AG08395 (cell line): ENCODE measurements at places on chromosomes 7 and 10.

- DNase-seq = peak; percentile 27
These were observed 636 bp downstream of the PDCD4 start for GRCh38 chr10:110872145-110872983.

DNA sequence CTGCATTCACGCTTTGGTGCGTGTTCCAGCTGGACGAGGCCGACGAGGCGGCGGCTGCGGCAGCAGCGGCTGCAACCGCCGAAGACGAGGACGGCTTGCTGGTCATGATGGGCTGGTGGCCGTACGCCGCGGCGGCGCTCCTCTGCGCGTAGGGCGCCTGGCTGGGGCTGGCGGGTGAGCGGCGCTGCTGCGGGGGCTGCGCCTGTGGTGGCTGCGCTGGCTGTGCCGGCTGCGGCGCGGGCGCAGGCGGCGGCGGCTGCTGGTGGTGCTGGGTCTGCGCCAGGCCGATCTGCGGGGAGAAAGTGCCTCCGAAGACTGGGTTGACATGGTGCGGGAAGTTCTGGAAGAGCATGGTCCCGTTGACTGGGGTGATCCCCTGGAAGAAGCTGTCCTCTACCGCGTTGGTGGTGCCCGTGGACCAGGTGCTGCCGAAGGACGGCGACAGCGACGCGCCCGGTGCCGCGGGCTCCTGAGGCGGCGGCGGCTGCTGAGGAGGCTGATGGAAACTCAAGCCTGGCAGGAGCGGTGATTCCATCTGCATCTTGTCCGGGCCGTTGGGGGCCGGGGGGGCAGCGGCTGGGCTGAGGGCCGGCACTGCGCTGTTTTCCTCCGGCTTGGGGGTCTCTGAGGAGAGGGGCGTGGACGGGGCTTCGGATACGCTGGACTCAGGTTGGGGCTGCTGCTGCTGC, 51.1 kb downstream of the CPEB3 start:
- peak; percentile 45 for DNase-seq

- DNase-seq = no peak
These were observed 259.5 kb upstream of the SLC26A5 start for GRCh38 chr7:103705542-103705941.

- DNase-seq = no peak
These were observed 398.4 kb downstream of the DGKB start for GRCh38 chr7:14504134-14504533.

- no peak for DNase-seq
These were observed 34.4 kb upstream of the UTF1 start for GRCh38 chr10:133195611-133196010.

GRCh38 chr7:50754241-50754640, 28.5 kb downstream of the GRB10 start:
- no peak for DNase-seq

DNA sequence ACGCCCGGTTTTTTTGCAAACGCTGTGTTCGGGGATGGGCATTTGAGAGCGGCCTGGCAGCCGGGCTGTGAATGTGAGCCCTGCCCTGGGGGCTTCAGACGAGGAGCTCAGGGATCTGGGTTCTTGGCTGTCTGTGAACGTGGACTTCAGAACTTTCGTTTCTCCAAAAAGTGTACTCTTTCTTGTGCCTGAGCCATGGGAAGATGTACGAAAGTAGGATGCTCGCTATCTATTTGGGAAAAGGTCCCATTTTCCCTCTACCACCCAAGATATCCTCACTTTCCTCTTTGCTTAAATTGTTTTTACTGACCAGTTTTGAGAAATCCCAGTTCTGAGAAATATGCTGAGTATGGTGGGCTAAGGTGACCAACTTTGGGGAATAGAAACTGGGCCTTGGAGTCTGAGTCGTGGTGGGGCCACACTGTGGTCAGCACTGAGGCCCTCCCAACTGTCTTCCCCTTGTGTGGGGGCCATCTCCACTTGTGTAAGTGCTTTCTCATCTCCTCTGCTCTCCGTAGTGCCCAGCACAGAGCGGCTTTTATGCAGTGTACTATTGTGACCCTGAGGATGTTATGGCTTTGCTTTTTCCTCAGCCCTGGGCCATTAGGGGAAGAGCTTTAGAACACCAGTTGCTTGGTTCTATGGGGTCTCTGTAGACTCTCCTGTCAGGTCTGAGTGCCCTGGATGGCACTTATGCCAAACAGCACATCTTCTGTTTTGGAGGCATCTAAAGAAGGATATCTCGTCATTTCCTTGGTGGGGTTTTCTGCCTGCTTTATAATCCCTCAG, 918 bp downstream of the DBNL start:
- DNase-seq = peak; percentile 45

- DNase-seq = no peak
These were observed 219.4 kb downstream of the SEMA3E start for GRCh38 chr7:83429493-83429892.

DNA sequence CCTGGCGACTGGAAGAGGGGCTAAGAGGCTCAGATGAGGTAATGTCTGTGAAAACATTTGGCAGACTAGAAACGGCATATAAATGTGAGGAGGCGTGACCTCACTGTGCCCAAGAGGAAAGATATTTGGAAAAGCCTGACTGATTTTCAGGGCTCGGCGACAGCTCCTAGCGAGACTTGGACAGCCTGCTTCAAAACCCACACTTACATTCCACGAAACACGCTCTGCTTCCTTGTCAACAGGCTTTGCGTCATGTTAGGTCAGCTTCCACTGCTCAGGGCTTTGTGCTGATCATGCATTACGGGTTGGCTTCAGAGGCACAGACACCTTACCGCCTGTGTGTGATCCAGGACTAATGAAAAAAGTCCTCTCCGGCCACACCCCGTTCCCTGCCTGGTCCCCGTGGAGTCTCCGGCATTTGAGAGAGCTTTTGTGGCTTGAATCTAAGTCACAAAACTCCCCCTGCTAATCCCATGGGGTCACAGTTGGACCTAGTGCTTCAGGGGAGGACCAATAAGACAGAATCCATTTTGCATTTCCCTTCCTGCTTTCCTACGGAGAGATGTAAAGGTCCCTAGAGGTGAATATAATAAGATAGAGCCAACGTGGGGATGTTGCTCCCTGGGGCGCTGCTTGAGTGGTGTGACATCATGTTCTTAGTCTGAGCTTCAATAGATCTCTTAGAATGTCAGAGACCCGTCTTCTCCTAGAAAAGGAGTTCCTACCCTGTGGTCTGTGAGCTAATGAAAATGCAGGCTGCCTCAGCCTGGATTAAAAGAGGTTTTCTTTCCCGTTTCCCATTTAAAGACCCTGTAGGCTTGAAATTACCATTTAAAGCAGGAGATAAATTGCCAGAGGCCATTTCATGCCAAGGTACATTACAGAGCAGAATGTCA, 25.5 kb downstream of the FGFBP3 start:
- peak; percentile 47 for DNase-seq

DNA sequence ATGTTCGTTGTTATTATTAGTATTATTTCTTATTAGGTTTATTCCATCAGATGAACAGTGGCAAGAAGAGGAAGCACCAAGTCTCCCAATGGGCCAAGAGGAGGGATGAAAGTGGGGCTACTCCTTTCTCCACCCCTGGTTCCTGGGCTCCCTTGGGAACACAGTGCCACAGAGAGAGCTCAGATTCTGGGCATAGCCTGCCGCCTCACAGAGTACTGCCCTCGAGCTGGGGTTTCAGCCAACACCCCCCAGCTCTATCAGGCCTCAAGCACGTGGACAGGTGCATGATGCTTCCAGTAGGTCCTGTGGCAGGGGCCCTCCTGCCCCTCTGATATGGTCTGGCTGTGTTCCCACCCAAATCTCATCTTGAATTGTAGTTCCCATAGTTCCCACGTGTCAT, 103.6 kb upstream of the RNF32 start:
- no peak for DNase-seq

DNA sequence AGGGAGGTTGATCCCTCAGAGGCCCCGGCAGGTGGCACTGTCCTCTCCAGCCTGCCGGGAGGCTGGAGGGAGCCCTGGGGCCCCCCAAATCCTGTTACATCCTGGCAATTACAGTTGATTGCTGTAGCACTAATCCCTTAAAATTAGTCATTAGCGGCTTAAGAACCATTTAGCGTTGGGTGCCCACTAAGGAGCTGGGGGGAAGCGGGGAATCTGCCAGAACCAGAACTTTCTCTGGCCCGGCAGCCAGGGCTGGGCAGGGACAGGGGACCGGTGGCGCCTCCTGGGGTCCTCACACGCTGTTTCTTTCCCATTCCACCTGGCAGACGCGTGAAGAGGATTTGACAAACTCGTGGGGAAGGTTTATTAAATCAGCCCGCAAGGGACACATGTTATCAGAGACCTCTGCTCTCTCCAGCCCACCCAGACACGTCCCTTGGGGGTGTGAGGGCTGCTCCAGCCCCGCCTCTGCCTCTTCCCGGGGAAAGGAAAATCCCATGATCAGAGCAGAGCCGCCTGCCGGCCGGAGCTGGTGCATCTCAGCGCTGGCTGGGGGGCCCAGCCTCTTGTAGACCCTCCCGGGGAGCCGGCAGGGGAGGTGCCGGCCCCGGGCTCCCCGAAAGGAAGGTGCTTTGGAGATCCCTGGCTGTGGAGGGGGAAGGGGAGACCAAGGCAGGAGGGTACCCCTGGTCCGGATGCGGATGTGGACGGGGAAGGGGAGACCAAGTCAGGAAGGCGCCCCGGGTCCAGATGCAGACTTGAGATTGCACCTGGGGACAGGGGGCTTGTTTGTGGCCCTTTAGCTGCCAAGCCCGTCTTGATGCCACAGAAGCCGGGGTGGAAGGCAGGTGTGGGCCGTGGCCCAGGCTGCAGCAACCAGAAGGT, 142.7 kb downstream of the ELFN1 start:
- no peak for DNase-seq

- peak; percentile 29 for DNase-seq
These were observed 533.0 kb upstream of the GALNT17 start for GRCh38 chr7:70598976-70599375.

- no peak for DNase-seq
These were observed 75.1 kb downstream of the NOD1 start for GRCh38 chr7:30403477-30403876.

GRCh38 chr7:36305226-36305625, 84.4 kb upstream of the ANLN start:
- no peak for DNase-seq

- DNase-seq = no peak
These were observed 105.8 kb downstream of the COL13A1 start for GRCh38 chr10:69907517-69907916.

GRCh38 chr10:99467236-99467999, 37.0 kb upstream of the GOT1 start:
- DNase-seq = no peak

DNA sequence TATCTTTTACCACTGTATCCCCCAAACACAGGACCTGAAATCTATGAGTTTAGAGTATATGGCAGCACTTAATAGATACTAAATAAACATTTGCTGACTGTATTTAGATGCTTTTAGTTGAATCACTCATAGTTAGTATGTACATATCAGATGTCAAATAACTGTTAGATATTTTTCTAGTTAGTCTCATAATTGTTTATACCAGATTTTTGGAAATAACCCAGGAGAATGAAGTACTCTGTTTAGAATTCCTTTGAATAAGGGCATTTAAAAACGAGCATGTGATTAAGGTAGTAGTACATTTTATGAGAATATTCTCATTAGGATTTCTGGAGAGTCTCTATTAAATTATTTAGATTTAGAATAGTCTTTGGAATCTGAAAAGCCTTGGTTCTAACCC, 22.3 kb upstream of the ZEB1 start:
- DNase-seq = no peak

- DNase-seq = no peak
These were observed 50.9 kb upstream of the ANTXRL start for GRCh38 chr10:46235705-46236545.

GRCh38 chr10:23370106-23370505, 25.5 kb upstream of the C10orf67 start:
- no peak for DNase-seq

DNA sequence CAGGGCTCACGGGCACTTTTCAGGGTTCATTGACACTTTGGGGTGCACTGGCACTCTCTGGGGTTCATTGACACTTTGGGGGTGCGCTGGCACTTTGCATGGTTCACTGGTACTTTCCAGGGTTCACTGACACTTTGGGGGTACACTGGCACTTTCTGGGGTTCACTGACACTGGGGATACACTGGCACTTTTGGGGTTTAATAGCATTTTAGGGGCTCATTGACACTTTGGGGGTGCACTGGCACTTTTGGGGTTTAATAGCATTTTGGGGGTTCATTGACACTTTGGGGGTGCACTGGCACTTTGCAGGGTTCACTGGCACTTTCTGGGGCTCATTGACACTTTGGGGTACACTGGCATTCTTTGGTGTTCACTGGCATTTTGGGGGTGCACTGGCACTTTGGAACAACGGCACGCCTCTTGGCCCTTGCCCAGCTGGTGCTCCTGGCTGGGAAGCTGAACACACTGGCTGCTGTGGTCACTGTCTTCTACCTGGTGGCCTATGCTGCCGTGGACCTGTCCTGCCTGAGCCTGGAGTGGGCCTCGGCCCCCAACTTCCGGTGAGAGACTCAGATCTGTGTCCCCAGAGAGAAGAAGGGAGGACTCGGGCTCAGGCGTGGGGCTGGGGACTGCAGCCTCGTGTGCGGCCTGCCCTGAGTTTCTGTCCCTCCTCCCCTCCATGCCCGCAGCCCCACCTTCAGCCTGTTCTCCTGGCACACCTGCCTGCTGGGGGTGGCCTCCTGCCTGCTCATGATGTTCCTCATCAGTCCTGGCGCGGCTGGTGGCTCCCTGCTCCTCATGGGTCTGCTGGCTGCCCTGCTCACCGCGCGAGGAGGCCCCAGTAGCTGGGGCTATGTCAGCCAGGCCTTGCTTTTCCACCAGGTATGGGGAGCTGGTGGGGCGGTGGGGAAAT, 6.2 kb upstream of the TRIP6 start:
- DNase-seq = no peak

DNA sequence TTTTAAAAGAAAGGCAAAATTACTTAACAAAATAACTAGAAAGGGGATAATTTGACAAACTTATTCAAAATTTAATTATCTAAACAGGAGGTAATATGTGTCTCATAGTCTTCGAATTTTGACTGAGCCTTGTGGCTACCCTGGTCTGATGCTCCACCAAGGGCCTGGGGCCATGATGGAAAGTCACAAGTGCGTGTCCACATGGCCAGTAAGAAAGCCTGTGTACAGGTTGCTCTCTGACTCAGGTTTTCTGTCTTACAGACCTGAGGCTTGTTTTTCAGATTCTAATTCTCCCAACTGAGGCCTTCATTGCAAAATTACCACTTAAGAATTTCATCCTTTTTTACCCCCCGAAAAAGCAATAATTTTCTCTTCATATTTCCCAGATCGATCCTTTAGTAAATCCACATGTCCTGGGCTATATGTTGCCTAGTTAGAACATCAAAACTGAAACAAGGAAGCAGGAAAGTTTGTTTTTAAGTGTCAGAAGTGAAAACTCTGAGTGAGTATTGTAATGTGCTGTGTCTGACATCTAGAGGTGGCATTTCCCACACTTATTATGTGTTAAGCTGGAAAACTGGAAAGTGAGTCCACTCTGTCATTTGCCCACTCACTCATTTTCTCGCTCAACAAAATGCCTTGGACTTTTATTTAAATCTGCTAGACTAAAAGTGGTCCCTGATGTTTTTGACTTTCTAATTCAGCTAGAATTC, 10.0 kb downstream of the CYP3A43 start:
- DNase-seq = no peak
